ENCODE measurements at places on chromosomes 5 and 9.

GRCh38 chr5:142390334-142390733 lies 65.5 kb upstream of the SPRY4 start:
- no peak for DNase-seq

DNA sequence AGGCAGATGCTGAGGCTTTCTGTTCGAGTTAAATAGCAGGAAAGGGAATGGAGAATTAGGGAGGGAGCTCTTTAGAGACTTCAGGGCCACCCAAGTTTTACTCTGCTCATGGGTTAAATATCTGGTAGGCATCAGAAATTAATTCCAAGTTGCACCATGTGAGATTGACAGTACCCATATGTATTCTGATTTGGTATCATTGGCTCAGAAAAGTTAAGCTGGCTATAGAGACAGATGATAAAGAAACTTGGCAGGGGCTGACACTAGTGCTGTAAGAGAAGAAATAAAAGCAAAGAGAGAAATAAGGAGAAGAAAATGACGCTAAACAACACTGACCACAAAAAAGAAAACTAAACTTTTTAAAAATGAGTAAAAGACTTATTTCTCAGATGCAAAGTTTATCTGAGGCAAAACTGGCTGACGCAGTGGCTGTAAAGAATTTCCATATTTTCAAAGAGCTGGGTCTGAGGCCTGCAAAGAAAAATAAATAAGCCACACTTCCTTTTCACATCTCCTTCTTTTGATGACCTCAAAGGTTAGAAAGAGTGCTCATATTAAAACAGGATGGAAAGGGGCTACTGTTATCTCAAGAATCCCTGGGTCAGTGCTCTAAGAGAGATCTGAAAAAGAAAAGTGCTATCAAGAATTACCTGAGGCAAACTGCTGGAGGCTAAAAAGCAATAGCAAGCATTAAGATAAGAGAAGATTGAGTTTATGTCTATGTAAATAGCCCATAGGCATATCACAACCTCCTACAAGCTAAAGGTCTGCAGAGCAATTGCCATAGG lies 399.0 kb upstream of the MEF2C start:
- DNase-seq, result no peak

- no peak for DNase-seq
These were observed 236.7 kb downstream of the PIK3R1 start for GRCh38 chr5:68452286-68452685.

DNA sequence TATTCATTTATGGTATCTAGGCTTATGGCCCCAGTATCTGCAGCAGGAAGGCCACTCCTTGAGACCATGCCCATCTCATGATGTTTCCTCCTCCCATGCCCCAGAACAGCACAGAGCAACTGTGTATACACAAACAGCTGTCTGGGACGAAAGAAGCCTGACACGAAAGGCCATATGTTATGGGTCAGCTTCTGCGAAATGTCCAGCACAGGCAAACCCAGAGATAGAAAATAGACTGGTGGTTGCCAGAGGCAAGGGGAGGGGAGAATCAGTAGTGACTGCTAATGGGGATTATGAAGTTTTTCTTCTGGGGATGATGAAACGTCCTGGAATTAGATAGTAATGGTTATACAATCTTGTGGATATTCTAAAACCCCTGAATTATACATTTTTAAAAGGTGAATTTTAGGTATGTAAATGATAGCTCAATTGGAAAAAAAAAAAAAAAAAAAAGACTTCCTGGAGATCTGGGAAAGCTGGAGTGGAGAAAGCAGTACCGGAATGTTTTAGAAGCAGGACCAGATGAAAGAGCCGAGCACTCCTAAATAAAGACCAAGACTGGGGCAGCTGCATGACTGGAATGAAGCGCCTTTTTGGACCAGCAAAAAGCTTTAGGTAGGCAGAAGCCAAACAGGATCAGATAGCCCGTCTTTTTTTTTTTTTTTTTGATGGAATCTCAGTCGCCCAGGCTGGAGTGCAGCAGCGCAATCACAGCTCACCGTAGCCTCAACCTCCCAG lies 29.2 kb downstream of the PCDHGC5 start:
- DNase-seq, result no peak

DNA sequence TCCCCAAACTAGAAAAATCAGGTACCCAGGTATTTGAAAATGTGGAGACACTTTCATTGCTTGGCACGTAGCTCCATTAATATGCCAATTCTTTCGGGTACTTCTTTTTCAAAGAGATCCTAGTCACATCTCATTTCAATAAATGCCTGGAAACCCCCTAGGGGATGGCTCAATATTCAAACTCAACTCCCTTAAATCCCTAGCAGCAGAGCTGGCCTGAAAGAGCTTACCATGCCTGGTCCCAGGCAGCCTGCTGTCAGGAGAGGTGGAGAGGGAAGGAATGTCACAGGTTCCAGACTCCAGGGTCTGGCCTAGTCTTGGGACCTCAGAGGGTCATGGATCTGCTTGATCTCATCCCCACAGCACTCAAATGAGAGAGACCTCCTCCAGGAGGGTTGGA lies 187.1 kb downstream of the SPOCK1 start:
- no peak for DNase-seq

DNA sequence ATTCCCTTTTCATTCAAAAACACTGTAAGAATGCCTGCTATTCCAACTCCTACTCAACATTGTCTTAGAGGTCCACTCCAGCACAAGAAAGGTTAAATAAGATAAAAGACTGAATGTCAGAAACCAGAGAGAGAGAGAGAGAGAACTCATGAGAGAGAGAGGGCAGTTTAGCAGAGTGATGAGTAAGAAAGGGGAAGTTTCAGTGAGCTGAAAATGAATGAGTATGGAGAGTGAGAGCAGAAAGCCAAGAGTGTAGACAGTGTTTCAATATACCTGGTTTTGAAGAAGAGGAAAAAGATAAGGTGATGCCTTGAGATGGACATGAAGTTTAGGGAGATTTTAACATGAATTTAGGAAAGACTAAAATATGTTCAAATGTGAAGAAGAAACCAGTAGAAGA lies 528.0 kb upstream of the SEMA6A start:
- no peak for DNase-seq

DNA sequence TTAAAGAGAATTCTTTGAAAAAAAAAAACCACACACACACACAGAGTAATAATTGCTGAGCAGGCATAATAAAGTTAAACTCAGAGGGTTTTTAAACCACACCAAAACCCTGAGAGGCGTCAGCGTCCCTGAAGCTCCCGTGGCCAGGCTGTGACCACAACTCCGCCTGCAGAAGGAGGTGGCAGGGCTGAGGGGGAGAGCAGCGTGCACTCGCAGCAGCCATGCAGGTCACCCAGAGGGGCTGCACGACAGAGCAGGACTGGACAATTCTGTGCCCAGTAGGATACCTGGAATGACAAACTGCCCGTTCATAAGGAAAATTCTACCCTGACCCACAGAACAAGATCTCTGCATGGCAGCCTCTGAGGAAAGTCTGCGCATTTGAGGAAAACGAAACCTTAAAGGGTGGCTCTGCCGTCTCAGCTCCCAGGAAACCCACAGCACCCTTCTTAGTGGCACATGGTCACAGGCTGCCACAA lies 44.0 kb downstream of the ROR2 start:
- no peak for DNase-seq

- no peak for DNase-seq
These were observed 116.1 kb upstream of the ZNF366 start for GRCh38 chr5:72623323-72623722.

DNA sequence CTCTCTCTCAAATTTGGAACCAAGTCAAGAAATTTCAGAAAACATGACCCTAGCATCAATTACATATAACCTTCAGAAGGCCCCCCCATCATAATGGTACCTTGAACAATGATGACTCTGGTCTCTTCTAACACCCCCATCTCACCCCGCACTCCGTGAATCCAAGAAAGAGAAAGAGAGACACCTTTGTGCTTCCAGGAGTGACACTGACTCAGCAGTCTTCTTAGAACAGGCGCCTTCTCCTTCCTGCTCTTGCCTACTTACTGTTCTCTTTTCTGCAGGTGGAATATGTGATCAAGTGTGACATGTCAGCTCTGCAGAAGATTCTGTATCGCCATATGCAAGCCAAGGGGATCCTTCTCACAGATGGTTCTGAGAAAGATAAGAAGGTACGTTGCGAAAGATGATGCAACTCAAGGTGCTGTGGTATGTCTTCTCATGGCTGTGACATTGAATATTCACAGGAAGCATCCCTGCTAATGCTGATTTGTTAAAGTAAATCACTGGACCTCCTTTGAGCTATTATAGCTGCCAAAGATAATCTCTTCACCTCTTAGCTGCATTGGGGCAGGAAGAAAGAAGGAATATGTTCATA lies 81.3 kb downstream of the SMARCA2 start:
- DNase-seq, result no peak

- DNase-seq, result no peak
These were observed 20.0 kb upstream of the ARSB start for GRCh38 chr5:79005151-79005550.

- no peak for DNase-seq
These were observed 11.4 kb upstream of the NRARP start for GRCh38 chr9:137313326-137313936.

- DNase-seq, result no peak
These were observed at the start of gene FABP6 for GRCh38 chr5:160229190-160229742. Gene FABP6, plus strand, starts transcription at chr5:160229506. Its CDS starts 52 bp downstream, at chr5:160229558.

DNA sequence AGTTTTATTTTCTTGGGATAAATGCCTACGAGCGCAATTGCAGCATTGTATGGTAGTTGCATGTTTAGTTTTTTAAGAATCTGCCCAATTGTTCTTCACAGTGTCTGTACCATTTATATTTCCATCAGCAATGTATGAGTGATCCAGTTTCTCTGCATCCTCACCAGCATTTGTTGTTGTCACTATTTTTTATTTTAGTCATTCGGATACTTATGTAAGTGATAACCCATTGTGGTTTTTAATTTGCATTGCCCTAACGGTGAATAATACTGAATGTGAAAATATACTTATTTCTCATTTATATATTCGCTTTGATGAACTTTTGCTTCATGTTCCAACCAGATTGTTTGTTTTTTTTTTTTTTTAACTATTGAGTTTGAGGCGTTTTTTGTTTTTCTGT lies 33.7 kb upstream of the PWWP2A start:
- no peak for DNase-seq

DNA sequence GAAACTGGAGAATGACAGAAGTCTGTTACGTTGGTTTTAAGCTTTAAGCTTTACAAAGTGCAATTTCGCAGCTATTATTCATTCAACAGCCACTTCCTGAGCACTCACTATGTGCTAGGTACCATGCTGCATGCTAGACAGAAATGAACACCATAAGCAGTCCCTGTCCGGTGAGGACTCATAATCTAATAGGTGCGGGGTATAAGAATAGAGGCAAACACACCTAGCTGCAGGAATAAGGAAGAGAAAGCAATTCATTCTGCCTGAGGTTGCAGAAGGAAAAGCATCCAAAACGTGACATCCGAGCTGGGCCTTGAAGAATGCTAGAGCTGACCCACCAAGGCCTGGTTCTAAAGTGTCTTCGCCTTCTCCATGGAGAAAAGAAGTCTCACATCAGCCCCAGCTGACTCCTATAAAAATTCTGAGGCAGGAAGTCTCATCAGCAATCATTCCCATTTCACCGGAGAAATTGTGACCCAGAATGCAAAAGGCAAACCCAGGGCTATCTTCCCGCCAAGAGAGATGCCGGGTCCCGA lies 542 bp downstream of the FKBP15 start:
- DNase-seq, result no peak

- DNase-seq, result no peak
These were observed 160.2 kb downstream of the ARHGEF28 start for GRCh38 chr5:73786043-73786831.

DNA sequence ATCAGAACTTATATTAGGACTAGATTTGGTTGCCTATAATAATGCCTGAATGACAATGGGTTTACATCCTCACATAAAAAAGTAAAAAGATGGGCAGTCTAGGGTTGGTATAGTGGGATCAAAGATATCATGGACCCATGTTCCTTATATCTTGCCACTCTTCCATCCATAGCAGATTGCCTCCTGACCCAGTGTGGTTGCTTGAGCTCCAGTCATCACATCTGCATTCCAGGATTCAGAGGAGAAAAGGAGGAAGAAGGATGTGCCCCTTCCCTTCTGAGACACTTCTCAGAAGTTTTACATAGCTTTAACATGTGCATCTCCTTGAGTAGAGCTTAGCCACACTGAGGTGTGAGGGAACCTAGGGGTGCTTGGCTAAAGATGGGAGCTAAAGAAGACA lies 22.9 kb downstream of the RALGPS1 start:
- DNase-seq, result no peak

- no peak for DNase-seq
These were observed 47.7 kb downstream of the PWWP2A start for GRCh38 chr5:160071516-160071915.

- no peak for DNase-seq
These were observed 138.4 kb downstream of the DOCK8 start for GRCh38 chr9:353077-353476.

- no peak for DNase-seq
These were observed 276.2 kb downstream of the PDE4D start for GRCh38 chr5:59617186-59617771.

DNA sequence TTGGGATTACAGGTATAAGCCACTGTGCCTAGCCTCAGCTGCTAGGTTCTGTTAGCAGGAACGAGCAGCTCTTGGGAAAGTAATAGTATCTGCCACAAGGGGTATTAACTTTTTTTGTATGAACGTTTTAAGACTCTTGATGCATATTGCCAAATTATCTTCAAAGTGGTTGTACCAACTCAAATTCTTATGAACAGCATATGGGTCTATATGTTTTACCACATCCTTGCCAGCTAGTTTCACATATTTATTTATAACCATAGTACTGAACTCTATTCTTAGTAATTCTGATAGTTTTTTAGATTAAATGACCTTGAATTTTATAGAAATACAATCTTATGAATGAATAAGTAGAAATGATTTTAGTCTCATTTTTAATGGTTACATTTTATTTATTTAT lies 80.9 kb downstream of the HSPA4 start:
- no peak for DNase-seq

- no peak for DNase-seq
These were observed 50.7 kb downstream of the PRRC1 start for GRCh38 chr5:127568166-127568565.

GRCh38 chr9:33452828-33453271 lies 5.5 kb upstream of the AQP3 start:
- DNase-seq, result no peak

GRCh38 chr9:114591291-114591787 lies 3.8 kb downstream of the ATP6V1G1 start:
- no peak for DNase-seq

- DNase-seq, result no peak
These were observed 75.1 kb downstream of the MRPS27 start for GRCh38 chr5:72244862-72245371.

DNA sequence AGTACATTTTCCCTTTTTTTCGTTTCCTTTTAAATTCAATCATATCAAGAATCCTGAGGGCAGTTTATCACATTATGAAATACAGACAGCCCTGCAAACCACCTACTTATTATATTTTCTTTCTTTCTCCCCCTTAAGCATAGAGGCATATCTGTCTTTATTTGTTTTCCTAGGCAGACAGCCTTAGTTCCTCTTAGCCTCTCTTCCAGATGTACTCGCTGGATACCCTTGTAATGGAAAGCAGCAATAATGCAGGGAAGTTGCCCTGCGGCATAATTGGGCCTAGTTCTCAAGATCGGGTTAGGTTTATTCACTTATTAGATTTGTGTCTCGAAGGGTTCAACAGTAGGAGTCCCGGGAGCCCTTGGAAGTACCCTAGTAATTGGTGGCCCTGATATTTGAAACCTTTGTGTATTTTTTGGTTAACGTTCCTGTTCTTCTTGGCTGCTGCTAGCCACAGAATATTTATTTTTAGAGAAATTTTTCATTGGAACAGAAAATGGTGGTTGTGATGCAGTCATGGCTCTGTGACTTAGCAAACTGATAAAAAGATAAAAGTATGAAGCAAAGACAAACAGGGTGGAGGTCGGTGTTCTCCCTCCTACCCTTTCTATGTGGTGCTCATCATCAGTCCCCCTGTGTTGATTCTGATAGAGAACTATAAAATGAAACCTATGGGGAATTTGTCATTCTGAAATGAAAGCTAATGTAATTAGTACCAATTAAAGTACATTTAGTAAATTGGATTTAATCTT lies 6.4 kb downstream of the TLE4 start:
- no peak for DNase-seq

Data from SIG-M5 (cell line).